ENCODE measurements at places on chromosomes 5 and 9.

DNA sequence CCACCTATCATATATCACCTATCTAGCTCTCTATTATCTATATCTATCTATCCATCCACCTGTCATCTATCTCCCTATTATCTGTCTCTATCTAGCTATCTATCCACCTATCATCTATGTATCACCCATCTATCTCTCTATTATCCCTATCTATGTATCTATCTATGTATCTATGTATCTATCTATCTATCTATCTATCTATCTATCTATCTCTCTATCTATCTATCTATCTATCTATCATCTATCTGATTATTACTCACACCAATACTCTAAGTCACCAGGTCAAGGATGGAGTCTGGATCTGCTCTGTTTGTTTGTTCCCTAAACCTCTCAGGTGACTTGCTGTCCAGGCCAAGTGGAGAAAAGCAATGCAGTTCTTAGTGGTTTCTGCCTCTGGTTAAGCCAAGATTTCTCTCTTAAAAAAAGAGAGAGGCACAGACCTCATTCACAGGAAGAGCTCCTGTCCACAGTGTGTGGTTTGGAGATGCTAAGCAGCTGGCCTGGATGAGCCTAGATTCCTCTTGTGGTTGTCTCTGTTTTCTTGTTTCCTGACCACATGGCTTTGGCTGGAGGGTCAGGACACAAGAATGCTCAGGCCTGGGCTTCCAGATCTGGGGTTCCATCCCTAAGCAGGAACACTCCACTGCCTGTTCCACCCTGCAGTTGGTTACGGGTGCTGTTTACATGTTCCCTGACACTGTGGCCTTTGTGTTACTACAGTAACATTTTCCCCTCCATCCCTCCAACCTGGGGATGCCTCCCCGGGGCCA, 133.4 kb downstream of the PHF2 start:
- no peak for DNase-seq

GRCh38 chr5:196350-196749, 5.1 kb downstream of the LRRC14B start:
- no peak for DNase-seq

- DNase-seq: no peak
These were observed 20.5 kb upstream of the VPS13A start for GRCh38 chr9:77156646-77157371.

DNA sequence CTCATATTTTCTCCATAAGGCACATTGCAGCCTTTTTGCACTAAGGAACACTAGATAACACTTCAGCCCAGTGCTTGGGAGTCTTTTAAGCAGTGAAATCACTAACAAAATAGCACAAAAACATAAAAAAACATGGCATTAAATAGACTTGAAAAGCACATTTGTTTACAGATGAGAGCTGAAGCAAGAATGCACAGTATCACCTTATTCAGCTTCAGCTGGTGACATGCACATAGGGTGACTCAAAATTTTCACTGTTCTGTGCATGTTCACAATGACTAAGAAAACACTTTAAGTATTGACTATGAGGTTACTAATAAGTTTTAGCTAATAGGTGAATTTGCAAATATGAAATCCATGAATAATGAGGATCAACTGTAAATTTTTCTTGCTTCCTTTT, 293.9 kb upstream of the TARS1 start:
- DNase-seq: no peak
